T-helper 9 cell (primary cell): ENCODE measurements at places on chromosomes 2 and 18.
A peak's percentile ranks its signal among the peaks of the same experiment; 100 is the strongest.

GRCh38 chr18:22494771-22495170, 77.1 kb upstream of the CTAGE1 start:
- no peak for DNase-seq

DNA sequence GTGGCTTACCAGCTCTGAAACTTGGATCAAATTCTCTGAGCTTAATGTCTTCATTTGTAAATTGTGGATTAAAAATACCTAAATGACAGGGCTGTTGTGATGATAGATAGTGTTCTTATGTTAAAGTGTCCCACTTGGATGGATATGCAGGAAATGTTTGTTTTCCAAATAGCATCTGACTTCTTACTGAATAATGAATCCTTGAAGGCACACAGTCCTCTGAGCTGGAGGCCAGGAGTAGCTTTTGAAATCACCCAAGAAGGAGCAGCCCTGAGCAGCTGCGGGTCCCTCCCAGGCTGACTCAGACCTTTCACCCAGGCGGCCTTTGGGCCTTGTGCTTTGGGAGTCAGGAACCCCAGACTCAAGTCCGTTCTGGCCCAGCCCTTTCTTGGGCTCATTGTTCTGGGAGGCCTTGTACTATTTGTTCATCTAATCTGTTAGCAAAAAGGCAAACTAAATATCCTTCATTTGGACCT, 173.0 kb upstream of the GATA6 start:
- no peak for DNase-seq

- no peak for DNase-seq
Observed at GRCh38 chr2:215635788-215636139, 199.9 kb upstream of the FN1 start.

DNA sequence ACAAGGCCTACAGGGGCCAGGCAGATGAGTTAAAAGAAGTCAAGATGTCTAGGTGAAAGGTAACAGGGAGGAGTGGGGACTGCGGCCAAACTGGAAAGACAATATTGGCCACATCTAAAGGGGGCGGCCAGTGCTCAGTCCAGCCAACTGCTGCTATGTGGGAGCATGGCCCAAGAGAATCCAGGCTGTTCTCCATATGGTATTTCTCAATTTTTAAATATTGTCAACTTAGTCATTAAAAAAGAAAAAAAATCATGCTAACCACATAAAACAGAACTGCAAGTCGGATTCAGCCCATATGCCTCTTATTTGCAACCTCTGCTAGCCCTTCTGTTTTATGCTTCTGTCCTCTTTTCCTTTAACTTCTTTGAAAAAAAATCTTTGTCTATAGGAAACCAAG, 14.8 kb downstream of the TRABD2A start:
- no peak for DNase-seq

DNA sequence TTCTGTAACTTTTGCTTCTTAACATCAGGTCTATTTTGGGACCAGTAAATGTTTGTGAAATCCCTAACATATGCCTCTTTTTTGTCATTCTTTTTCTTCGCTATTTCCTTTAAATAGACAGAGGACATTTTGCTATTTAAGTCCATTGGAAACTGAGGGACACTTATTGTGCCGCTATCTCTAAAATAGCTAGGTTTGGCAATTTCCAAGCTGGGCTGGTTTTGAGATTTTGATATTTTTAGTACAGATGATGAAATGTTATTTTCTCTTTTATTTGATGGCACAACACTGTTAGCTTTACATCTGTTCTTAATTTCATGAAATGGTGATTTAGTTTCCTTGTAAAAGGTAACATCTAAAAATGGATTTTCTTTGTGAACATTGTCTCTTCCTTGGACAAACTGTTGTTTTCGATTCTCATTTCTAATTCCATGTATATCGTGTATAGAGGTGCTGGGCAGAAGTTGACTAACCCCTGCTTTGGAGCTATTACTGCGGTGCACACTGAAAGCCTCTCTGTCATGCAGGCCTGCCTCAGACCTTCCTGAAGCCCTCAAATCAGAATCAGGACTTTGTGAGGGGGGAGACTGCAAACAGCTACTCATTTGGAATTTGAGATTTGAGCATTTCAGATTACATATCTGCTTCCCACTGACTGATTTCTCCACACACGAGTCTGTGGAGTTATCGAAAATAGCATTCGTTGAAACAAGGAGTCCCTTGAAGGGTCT, 594 bp downstream of the RAD51AP2 start:
- no peak for DNase-seq

DNA sequence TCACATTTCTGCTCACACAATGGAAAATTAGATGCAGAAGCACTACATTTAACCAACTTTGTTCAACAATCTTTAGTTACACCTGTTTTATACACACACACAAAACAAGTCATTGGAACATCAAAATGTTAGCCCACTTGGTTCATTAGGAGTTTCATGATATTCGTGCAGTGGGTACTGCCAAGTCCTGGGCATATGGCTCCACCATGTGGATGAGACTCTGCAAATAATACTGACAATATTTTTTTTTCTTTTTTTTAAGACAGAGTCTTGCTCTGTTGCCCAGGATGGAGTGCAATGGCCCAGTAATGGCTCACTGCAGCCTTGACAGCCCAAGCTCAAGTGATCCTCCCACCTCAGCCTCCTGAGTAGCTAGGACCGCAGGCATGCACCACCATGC, 34.5 kb upstream of the GRB14 start:
- no peak for DNase-seq

DNA sequence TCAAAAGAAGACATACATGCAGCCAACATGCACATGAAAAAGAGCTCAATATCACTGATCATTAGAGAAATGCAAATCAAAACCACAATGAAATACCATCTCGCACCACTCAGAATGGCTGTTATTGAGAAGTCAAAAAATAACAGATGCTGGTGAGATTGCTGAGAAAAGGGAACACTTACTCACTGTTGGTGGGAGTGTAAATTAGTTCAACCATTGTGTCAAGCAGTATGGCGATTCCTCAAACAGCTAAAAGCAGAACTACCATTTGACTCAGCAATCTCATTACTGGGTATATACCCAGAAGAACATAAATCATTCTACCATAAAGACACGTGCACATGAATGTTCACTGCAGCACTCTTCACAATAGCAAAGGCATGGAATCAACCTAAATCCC, 95.5 kb upstream of the XIRP2 start:
- no peak for DNase-seq

DNA sequence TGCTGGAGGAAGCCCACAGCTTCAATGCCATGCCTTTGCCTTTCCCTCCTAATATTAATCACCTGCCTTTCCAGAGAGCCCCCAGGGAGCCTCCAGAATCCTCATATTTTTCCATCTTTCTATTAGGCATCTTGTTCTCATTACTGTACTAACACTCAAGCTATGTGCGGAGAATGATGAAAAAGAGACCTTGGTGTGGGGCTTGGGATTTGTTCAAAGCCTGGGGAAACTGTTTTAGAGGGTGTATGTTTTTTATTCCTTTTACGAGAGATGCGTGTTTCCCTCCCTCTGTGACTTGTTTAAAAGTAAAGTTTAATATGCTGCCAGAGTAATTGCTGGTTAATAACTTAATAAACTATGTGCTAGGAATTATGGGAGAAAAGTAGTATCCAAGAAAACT, 102.4 kb upstream of the ZFP36L2 start:
- DNase-seq = no peak

GRCh38 chr2:96146153-96146880, 1.1 kb upstream of the DUSP2 start:
- peak; percentile 84 for DNase-seq

- DNase-seq = no peak
Observed at GRCh38 chr2:236264256-236264655, at the start of gene ASB18. Gene ASB18 (minus strand): TSS chr2:236264406. CDS start chr2:236264345, 61 bp downstream.

GRCh38 chr18:33372442-33372841, 68.1 kb downstream of the CCDC178 start:
- DNase-seq = no peak

DNA sequence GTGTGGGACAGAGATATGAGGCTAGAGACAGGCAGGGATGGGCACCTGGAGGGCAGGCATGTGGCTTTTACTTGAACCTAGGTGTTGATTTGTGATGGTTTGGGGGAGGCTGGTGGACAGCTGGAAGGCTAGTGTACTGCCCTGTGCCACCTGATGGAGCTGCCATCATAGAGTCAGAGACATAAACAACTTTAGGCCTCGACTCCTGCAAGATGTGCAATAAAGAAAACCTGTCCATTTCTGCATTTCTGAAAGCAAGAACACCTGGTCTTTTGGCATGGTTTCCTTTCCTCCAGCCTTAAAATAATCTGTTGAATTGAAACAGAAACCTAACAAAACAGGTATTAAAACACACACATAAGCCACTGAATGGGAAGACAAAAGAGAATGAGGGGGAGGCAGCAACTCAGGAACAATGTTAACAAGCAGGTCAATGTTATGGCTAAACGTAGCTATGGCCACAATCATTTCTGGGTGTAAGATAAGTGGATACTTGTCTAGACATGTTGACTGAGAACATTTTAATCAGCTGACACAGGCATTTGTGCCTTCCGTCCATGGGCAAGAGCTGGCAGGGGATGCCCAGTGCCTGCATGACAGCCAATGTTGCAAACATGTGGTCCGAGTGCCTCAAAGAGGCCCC, 87.8 kb downstream of the KCTD1 start:
- DNase-seq = no peak

DNA sequence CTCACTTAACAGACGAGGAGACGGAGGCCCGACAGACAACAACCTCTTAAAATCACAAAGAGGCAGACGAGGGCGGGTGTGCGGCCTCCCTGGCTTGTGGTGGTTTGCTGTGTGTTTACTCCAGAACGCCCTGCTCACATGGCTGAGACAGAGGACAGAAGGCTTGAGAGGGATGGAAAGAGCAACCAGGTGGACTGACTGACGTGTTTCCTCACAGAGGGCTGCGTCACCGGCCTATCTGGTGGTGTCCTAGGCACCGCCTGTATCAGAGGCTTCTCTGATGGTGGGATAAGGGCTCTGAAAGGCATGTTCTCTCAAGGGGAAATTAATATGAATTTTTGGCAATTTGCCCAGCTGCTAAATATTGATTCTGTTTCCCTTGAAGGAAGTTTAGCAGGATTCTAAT, 47.0 kb upstream of the RALBP1 start:
- DNase-seq = no peak

- no peak for DNase-seq
Observed at GRCh38 chr2:60886991-60887390, 5.6 kb downstream of the REL start.

GRCh38 chr2:201882353-201883090, 76.2 kb downstream of the CDK15 start:
- DNase-seq = no peak

- DNase-seq = no peak
Observed at GRCh38 chr18:10965119-10965518, 184.2 kb downstream of the PIEZO2 start.

- no peak for DNase-seq
Observed at GRCh38 chr2:122532072-122532344, 776.6 kb downstream of the TSN start.

- DNase-seq = no peak
Observed at GRCh38 chr2:100039291-100039980, 103.0 kb downstream of the AFF3 start.
